ENCODE measurements at places on chromosomes 16 and 17. TPM values are rescaled to one million over a fixed set of nuclear protein-coding genes. Genes with fewer than 3 reads are reported as not detected.

DNA sequence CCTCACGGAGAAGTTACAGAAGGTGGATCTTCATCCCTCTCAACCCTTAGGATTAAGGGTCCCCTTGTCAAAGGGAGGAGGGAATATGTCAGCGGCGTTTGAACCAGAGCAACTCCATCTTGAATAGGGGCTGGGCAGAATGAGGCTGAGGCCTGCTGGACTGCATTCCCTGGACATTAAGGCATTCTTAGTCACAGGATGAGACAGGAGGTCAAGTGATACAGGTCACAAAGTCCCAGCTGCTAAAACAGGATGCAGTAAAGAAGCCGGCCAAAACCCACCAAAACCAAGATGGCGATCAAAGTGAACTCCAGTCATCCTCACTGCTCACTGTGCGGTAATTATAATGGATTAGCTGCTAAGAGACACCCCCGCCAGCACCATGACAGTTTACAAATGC is 36.7 kb downstream of the RBFOX3 start:
- DNase-seq: no peak

- DNase-seq: no peak
Measured at GRCh38 chr16:78001451-78002025, 20.8 kb upstream of the CLEC3A start.

CHST4 gene
- total RNA-seq: 0.34 TPM

EFNB3 gene
- total RNA-seq: 1.0 TPM

GRCh38 chr17:35969558-35970380 is 11.5 kb downstream of the CCL16 start:
- peak; percentile 75 for DNase-seq

DNA sequence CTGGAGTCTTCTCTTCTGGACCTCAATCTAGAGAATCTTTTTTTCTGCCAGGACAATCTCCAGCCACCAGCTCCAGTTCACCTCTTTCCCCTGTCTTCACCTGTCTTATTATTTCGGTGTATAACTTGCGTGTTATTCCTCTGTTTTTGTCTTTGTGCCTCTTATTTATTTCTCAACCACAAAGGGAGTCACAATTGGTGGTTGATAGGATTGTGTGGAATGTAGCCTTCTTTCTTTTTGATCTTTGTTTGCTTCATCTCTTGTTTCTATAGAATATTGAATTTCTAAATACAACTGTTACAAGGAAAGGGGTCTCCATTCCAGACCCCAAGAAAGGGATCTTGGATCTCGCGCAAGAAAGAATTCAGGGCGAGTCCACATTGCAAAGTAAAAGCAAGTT is 35.9 kb upstream of the HAS3 start:
- DNase-seq: no peak

DNA sequence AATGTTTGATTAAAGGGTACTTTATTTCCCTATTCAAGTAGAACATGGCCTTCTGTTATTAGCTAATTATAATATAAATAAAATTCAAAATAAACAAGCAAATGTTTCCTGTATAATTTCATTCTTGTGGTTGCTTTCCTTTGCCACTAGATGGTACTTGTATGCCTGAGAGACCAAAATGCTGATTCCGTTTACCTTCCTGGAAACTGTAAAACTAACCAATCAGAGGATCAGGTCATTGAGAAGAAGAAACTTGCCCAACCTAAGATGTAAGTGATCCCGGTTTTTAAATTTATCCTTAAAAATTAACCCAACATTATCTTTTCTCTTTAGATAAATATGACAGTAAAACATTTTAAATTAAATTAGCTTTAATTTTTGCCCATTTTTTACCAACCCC is 8.1 kb upstream of the ABCA5 start:
- no peak for DNase-seq

GRCh38 chr16:81630635-81631031 is 148.5 kb upstream of the PLCG2 start:
- DNase-seq: no peak

DNA sequence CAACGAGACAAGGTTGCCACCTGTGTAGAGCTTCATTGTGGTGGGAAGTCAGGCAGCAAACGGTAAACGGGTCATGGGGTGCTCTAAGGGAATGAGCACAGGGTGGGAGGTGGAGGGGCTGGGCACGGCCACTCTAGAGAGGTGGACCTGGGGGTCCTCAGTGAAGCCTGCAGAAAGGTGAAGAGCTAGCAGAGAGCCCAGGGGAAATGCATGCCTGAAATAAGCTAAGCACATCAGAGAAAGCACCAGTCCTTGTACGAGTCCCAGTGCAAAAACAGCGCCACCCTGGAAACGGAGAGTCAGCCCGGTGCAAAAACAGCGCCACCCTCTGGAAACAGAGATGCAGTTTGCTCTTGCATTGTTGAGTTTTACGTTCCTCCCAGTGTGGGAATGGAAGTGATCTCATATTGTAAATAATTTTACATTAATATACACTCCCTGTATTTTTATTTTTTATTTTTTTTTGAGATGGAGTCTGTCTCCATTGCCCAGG is 65.0 kb downstream of the TBC1D16 start:
- no peak for DNase-seq

GRCh38 chr17:38994026-38994425 is 26.8 kb upstream of the FBXO47 start:
- no peak for DNase-seq

ANKFN1 gene
- total RNA-seq: 2.3 TPM

DNA sequence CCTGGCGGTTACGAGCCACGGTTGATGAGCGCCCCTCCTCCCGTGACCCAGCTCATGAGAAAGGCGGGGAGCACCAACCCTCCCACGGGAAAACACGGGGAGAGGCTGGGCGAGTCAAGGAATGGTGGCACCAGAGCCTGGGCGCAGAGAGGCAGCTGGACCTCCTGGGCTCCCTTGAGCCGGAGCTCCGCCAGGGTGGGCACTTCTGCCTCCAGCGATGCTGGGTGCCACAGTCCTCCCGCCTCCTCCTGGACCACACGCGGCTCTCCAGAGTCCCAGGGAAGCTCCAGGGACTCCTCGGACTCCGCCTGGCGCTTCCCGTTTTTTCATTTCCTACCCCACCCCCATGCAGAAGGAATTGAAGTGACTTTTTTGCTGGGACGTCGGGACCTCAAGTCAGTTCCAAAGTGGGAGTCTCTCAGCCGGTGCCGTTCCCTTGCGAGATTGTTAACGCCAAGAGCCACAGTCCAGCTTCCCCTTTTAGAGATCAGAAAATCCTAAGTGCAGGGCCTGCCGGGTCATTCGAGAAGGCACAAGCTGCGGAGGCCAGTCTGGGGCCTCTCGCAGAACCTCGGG is 6.6 kb upstream of the CBX8 start:
- DNase-seq: no peak

DNA sequence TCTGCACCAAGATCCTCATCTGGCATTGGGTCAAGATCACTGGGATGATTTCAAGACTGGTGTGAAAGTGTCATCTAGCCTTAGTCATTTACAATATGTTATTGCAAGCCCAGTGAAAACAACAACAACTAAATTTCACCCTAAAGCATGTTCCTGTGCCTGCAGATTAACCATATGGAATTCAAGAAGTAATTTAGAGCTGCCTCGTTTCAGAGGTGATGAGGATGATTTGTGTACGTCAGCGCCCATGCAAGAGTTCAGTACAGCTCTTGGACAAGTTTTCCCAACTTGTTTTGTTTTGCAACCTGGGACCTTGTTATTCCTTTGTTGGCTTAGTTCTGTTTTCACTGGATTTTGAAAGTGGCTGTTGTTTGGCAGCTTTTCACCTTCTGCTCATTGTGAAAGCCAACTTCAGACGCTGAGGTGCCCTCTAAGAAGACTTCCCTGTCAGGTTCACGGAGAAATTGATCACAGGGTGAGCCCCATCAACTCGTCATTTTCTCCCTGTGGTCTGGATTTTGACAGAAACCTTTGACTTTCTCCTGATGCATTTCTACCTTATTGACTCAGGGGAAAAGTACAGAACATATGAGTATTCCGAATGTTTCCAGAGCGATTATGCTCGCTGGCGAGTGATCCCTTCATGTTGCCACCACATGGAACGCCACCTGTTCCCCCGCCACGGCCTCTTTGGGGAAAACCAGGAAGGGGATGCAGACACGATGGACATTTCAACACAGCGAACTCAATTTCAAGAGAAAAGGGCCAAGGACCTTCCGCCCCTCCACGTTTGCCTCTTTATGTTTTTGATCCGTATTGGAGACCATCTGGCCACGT is 85.6 kb downstream of the FOXL1 start:
- no peak for DNase-seq

- no peak for DNase-seq
Measured at GRCh38 chr17:69540356-69540755, 125.9 kb downstream of the MAP2K6 start.

DNA sequence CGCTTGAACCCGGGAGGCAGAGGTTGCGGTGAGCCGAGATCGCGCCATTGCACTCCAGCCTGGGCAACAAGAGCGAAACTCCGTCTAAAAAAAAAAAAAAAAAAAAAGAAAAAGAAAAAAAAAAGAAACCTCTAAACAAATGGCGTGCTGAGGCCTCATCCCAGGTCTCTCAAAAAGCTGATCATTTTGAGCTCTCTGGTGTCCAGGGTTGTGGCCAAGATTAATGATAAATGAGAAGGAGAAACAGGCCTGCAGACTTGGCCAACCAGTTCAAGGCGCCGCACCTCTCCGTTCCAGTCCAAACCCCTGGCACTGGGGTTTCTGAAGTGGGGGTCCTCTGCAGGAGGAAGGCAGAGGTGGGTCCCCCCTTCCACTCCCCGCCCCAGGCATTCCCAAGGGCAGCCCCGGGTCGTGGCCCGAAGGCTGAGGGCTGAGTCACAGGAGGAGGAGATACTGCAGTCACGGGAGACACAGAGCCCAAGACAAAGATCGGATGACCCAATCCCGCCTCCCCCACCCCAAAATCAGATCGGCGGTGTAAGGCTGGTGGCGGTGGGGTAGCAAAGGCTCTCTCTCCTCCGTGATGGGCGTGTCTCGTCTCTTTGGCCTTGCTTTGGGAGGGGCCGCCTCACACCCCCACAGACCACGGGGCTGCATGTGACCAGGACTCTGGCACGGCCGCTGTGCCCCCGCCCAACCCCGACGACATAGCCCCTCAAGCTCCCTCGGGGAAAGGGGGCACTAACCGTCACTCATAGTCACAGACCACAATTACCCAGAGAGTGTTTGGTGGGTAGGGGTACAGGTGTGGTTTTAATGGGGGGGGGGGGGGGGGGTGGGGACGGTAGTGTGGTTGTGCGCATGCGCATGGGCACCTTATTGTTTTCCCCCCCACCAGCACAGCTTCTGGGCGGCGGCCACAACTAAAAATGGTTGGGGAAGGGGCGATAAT is 1.1 kb downstream of the VAT1 start:
- peak; percentile 90 for DNase-seq

DNA sequence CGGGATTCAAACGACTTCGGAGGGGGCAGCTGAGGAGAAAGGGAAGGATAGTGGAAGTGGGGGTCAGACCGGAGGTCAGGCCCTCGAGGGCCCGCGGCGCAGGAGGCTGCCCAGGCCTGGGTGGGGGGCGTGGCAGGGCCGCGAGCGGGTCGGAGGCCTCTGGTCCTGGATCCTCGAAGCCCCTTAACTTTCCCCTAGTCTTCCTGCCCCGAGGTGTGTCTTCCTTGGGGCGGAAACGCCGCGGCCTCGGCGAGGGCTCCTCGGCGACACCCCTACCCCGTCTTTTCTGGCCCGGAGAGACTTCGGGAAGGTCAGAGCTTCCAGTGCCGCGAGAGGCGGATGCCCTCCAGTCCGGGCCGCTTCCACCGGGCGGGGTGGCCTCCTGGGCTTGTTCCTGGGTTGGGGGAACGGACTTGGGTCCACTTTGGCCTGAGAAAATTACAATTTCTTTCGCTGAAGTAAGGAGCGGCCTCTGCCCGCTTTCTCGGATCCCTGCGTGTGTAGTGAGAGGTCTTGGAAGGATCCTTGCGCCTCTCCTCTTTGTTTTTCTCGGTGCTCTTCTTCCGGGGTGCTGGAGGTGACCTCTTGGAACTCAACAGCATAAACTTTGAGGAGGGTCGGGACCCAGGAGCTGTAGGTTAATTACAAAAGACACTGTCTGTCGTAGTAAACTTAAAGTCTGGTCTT is 491 bp downstream of the IST1 start:
- DNase-seq: peak; percentile 92

GRCh38 chr16:78290872-78291591 is 191.6 kb downstream of the WWOX start:
- DNase-seq: no peak

GRCh38 chr17:73268582-73269328 is 7.1 kb upstream of the CPSF4L start:
- peak; percentile 45 for DNase-seq

DNA sequence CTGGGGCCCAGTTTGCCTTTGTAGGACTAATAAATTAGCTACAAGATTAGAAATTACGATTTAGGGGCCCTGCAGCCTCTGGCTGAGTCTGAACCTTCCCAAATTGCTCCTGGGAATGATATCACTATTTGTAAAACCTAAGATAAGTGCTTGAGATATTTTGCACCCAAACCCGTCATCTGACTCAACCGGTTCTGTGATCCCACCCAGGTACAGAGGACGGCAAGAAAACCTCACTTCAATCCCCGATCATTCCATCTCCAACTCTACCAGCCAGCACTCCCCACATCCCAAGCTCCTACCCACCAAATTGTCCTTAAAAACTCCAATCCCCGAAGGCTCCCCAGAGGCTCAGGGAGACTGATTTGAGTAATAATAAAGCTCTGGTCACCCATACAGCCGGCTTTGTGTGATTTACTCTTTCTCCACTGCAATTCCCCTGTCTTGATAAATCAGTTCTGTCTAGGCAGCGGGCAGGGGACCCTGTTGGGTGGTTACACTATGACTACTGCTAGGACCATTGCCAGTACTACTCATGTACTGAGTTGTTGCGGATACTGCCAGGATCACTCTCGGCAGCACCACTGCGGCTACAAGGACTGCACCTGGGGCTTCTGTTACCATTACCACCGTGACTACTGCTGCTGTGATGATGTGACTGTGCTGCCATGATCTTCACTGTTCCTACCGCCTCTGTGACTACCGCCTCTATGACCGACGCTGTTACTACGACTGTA is 73.1 kb downstream of the IRF8 start:
- no peak for DNase-seq

GRCh38 chr17:40910441-40910841 is 25.4 kb upstream of the KRT20 start:
- no peak for DNase-seq

RNU2-1 gene
- total RNA-seq: 8,653 TPM

GRCh38 chr16:88601313-88602036 is 31.3 kb downstream of the ZC3H18 start:
- peak; percentile 65 for DNase-seq

DNA sequence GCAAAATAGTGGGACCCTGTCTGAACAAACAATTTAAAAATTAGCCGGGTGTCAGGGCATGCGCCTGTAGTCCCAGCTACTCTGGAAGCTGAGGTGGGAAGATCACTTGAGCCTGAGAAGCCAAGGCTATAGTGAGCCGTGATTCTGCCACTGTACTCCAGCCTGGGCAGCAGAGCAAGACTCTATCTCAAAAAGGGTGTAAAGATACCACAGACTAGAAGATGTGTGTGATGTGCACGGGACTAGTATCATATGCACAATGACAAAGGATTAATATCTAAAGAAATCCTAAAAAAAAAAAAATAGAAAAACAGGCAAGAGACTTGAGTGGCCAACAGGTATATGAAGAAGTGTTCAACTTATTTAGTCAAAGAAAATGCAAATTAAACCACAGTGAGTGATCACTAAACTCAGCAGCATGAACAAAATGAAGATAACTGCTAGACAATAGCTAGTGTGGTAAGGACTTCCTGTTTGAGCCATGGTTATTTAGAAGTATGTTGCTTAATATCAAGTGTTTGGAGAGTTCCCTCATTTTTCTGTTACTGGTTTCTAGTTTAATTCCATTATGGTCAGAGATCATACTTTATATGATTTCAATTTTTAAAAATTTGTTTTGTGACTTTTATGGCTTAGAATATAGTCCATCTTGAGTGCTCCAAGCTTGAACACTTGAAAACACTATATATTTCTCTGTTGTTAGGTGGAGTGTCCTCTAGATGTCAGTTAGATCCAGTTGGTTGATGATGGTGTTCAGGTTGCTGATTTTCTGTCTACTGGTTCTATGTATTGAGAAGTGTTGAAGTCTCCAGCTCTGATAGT is 14.7 kb upstream of the SLX4 start:
- no peak for DNase-seq
